Activated naive CD4-positive, alpha-beta T cell treated with anti-CD3 and anti-CD28 coated beads, Interleukin-2, amount 50 U/mL, for 72 hours (primary cell): ENCODE measurements at places on chromosomes 11 and 22. TPM values are rescaled to one million over a fixed set of nuclear protein-coding genes. Genes with fewer than 3 reads are reported as not detected.

Gene KDM4D
- total RNA-seq: 2.0 TPM

Gene WNT7B
- 0.05 TPM for total RNA-seq

Gene ART1
- total RNA-seq: not detected

- DNase-seq: no peak
These were observed 79.6 kb downstream of the PKNOX2 start for GRCh38 chr11:125244166-125244565.

- no peak for DNase-seq
These were observed 846.0 kb downstream of the FAM181B start for GRCh38 chr11:81887671-81888070.
